ENCODE measurements at places on chromosomes 1 and 21.

- DNase-seq, result no peak
Observed at GRCh38 chr1:203306089-203306964, 1.0 kb downstream of the BTG2 start.

DNA sequence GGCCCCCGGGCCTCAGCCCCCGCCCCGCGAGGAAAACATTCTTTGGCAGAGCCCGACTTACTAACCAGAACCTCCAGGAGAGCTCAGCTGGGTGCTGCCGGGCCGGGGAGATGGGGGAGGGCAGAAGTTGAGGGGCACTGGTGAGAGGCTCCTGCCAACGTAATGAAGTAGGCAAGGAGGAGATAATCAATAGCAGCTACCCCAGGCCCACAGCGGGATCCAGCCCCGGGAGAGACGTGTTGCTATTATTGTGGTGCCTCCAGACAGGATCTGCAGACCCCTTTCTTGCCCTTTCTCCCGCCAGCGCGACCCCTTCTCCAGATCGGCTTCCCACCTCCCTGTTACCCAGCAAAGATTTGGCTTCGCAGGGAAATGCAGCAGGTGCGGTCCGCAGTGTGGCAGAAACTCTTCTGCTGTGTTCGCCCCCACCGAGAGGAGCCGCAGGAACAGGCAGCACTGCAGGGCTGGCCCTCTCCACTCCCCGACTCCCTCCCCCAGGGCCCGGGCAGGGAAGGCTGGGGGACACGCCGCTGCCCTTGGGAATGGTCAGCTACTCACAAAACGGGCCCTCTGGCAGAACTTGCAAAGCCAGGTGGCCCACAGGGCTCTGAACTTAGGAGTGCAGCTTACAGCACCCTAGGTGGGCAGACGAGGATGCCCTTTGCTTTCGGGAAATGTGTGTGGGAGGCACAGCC, 1.5 kb upstream of the KCNA2 start:
- DNase-seq, result no peak

DNA sequence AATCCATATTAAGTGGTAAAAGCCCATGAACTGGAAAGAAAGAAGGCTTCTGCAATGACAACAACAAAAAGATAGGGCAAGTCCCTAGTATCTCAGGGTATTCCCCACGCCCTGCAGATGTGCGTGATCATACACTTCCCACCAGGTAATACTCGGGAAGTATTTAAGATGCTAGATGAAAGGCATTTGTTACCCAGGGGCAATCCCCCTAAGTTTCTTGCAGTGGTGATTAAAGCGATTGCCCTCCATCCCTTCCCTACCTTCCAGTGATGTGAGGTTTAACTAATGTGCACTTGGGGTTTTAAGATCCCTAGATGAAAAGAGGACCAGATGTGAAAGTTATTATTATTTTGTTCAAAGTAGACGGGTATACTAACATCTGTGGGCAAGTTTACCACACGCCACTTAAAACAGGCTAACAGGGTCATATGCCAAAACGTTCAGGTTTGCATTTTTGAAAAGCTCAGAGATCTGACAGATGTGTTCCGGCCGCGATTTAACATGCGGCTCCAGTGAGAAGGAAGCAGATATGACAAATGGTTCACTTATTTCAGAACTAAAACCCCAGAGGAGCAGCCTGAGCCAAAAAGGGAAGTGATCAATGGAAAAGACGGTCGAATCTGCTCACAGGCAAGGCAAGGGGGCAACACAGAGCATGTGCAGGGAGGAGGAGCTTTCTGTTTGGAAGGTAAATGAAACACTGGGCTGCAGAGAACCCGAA, 17.4 kb downstream of the TIAM1 start:
- DNase-seq, result peak; percentile 11

DNA sequence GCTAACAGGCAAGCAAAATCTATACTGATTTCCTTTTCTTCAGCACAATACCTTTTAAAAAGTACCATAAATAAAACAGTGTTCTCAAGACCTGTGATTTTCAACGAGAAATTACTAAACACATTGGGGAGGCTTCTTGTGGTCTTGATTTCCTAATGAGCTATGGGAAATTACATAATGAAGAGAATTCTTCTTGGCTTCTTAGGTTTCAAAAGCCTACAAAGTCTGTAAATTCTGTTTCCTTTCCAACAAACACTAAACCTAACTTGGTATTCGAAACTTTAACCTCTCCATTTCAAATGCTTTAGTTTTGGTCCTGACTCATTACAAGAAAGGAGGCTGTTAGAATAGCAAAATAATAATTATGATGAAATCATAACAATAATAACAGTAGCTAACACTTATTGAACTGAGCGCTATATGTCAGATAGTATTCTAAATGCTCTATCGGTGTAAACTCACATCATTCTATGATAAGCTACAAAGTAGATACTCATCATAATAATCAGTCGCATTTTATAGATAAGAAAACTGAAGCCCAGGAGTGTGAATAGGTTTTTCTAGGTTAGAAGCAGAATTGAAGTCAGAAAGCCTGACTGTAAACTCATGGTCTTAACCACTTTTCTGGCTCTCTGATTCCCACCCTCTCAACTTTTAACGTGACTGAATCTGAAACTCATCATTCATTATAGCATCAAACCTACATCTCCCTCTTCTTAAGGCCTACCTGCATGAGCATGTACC, 486.7 kb downstream of the SMYD3 start:
- DNase-seq, result no peak

- DNase-seq, result no peak
Observed at GRCh38 chr1:63327417-63328054, 5.2 kb downstream of the FOXD3 start.

DNA sequence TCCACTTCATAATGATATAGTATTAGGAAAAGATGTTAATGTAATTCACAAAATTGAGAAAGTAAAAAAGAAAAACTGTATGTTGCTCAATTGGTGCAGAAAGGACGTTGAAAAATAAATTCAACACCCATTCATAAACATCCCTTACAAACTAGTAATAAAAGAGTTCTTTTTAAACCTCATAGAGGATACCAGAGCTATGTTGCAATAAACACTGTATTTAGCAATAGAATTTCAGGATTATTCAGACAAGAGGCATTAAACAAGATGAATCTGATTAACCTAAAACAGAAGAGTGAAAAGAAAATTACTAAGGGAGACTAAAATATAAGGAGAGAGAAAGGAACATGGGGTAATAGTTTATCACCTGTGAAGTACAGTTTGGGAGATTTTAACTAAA, 154.8 kb downstream of the NTPCR start:
- DNase-seq, result no peak

GRCh38 chr21:27086630-27087029, 119.7 kb upstream of the ADAMTS5 start:
- DNase-seq, result no peak

- DNase-seq, result no peak
Observed at GRCh38 chr1:43267818-43268425, 1.9 kb upstream of the TMEM125 start.

- peak; percentile 47 for DNase-seq
Observed at GRCh38 chr1:161738627-161739287, 10.8 kb upstream of the DUSP12 start.

- DNase-seq, result no peak
Observed at GRCh38 chr1:97898948-97899347, 21.9 kb downstream of the DPYD start.

DNA sequence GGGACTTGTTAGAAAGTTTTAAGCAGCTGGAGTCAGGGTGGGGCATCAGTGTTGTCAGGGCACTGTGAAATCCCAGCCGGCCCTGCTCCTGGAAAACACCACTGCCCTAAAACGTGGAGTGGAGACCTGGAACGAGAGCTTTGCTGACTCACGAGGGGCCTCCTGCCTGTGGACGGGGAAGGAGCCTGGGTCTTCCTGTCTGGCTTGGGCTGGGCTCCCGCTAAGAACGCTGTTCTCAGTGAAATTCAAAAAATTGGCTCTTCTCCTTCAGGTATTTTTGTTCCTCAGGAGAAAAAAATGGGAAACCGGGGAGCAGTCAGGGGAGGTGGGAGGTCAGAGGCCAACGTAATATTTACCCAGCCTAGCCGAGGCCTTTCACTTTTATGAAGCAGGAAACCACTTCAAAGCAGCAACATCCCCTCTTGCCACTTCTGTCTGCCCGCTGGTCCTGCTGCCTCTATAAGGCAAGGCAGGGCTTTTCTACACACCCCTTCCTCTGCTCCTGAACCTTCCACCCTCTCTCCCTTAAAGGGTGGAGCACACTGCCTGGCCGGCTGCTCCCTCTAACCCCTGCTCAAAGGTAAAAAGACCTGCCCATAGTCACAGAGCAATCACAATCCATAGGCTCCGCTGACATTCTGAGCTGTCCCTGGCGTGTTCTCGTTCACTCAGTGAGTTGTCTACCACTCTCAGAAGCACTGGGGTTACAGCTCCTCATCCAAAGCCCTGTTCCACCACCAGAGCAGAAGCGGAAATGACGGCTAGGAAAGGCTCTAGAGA, 8.0 kb downstream of the PLXNA2 start:
- no peak for DNase-seq

DNA sequence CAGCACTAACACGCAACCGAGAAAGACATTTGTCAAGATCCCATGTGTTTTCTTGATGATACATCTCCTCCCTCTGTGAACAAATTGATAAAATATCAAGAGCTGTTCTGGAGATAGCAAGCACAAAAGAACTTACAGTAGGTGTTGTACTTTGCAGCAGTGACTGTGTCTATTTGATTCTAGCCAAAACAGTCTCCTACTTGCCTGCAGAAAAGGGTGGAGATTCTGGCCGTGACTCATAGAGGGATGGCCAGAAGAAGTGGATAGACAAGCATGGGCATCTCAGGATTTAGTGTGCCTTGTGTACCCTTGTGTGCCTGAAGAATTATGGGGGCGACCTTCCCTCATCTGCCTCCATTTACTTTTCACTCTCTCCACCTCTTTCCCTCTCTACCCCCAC, 458.4 kb upstream of the LRRC7 start:
- no peak for DNase-seq

DNA sequence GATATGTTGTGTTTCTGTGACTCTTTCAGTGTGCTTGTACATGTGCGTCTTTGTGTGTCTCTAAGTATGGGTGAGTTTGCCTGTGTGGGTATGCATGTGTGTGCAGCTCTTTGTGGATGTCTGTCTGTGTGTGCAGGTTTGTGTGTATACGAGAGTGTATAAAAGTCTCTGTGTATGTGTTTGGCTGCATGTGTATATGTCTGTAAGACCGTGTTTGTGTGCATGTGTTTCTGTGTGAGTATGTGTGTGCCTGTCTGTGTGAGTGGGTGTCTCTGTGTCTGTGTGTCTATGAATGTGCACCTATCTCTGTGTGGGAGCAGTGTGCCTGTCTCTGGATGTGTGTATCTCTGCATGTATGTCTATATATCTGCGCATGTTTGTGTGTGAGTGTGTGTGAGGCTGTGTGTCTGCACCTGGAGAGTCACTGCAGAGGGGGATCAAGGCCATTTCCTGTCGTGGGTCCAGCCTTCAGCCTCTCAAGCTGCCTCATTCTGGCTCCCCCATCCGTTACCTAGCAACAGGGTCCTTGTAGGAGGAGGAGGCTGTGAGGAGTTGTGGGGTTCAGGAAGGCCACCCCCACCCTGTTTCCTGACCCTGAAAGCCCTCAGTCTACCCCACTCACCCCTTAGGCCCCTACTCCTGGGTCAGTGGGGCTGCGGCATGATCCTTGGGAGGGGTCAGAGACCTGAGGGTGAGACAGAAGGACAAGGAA, 10.4 kb downstream of the FGR start:
- no peak for DNase-seq

DNA sequence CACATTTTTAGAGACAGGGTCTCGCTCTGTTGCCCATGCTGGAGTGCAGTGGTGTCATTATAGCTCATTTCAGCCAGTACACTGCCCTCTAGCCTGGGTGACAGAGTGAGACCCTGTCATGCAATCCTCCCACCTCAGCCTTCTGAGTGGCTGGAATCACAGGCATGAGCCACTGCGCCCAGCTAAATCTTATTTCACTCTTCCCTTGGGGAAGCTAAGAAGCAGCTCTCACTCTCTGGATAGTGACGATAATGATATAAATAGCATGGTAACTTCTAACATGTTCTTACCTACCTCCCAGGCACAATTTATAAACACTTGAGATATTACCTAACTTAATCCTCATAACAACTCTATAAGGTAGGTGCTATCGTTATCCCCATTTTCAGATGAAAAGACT, 24.9 kb downstream of the IQGAP3 start:
- no peak for DNase-seq

- DNase-seq, result peak; percentile 83
Observed at GRCh38 chr1:209768354-209768774, 12.5 kb downstream of the TRAF3IP3 start.

- no peak for DNase-seq
Observed at GRCh38 chr1:22676916-22677583, 24.0 kb downstream of the C1QB start.

- DNase-seq, result no peak
Observed at GRCh38 chr1:174916846-174917245, 82.9 kb upstream of the CACYBP start.

DNA sequence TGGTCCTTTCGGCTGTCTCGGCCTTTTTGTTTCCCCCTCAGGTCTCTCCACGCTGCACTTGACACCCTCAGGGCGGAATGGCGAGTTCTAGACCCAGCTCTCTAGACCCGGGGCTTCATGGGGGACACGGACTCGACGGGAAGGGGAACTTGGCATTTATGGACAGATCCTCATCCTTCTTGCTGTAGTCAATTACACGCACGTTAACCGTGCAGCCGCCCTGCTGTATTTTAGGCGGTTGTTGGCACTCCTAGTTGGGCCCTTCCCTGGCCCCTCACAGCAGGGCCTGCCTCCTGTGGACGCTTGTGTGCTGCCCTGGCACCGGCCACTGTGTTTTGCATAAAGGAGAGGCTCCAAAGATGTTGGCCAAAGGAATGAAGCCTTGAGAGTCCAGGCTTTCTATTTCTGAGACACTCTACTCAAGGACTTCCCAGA, 558 bp upstream of the BTG3 start:
- DNase-seq, result no peak

- DNase-seq, result no peak
Observed at GRCh38 chr1:46190539-46190938, 7.7 kb downstream of the POMGNT1 start.

- DNase-seq, result no peak
Observed at GRCh38 chr1:221089273-221089672, 210.0 kb downstream of the HLX start.

DNA sequence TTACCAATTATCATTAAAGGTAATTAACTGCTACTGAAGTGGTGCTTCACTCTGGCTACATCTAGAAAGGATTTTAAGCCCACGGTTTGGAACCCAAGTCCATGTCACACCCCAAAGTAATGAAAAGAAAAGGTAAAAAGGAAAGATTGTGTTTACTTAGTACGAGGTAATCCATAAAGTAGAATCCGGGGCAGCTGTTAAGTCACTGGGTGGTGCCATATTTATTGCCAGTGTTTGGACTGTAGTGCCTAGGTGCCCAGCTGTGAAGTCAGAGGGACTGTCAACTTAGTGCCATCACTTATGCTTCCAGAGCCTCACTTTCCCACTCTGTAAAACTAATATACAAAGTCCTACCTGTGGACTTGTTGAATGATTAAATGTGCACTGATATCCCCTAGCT, 52.2 kb upstream of the GRHL3 start:
- DNase-seq, result no peak

- no peak for DNase-seq
Observed at GRCh38 chr1:213120961-213121360, 69.9 kb downstream of the RPS6KC1 start.
